ENCODE measurements at places on chromosomes 7 and 10.

GRCh38 chr7:132878204-132878919, 203.5 kb downstream of the CHCHD3 start:
- DNase-seq, result no peak

DNA sequence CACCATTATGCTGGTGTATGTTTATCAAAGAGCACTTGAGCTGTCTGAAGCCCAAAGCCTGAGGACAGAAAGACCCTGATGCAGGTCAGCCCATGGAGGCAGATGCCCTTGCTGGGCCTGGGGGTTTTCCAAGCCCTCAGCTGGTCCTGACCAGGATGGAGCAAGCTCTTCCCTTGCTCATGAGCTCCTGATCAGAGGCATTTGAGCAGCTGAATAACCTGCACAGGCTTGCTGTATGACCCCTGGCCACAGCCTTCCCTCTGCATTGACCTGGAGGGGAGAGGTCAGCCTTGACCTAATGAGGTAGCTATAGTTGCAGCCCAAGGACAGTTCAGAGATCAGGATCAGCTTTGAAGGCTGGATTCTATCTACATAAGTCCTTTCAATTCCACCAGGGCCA, 13.0 kb downstream of the AQP1 start:
- no peak for DNase-seq

DNA sequence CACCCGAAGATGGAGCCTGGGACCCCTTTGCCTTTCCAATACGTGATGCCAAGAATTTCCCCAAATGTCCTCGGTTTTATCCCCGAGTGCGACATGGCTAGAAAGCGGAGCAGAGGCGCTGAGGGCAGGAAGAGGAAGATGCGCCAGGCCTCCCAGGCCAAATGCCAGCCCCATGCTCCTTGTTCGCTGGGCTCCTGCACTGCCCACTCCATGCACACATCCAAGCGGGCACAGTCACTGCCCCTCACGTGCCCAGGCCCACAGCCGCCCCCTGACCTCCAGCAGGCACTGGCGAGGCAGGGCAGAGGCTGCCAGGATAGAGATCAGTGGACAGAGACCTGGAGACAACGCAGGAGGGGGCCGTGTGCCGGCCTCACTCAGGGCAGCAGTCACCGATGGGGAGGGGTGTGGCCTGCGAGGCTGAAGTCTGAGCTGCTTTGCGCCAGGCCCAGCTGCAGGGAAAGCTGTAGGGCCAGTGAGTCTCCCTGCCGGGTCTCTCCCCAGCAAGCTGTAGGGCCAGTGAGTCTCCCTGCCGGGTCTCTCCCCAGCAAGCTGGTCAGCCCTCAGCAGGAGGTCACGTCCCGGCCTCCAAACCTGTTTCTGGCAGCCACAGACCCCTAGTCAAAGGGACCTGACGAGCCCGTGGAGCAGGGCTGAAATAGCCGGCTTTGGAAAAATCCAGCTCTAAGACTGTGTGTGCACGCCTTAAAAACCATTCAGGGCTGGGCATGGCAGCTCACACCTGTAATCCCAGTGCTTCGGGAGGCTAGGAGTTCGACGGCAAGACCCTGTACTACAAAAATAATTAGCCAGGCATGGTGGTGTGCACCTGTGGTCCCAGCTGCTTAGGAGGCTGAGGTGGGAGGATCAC, 100.6 kb upstream of the DIP2C start:
- no peak for DNase-seq

GRCh38 chr10:97243836-97244235, 48.6 kb downstream of the ARHGAP19 start:
- DNase-seq, result no peak

DNA sequence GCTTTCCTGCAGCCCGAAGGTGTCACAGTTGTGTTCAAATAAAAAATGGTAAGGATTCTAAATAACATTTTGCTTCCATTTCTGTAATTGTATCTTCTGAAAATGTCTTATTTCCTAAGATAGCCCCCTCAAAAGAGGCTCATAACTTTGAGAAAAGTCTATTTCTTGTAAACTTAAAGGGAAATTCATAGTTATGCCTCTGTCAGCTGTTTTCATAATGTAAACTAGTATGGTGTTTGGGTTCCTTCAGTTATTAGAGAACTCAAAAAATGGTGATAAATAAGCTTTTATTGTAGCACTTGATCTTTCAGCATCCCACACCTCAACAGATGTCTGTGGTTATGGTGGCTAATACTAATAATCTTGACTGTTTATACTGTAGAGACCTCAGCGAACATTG, 57.1 kb downstream of the KLHDC10 start:
- DNase-seq, result no peak

GRCh38 chr7:17340655-17341054, 42.2 kb downstream of the AHR start:
- no peak for DNase-seq

DNA sequence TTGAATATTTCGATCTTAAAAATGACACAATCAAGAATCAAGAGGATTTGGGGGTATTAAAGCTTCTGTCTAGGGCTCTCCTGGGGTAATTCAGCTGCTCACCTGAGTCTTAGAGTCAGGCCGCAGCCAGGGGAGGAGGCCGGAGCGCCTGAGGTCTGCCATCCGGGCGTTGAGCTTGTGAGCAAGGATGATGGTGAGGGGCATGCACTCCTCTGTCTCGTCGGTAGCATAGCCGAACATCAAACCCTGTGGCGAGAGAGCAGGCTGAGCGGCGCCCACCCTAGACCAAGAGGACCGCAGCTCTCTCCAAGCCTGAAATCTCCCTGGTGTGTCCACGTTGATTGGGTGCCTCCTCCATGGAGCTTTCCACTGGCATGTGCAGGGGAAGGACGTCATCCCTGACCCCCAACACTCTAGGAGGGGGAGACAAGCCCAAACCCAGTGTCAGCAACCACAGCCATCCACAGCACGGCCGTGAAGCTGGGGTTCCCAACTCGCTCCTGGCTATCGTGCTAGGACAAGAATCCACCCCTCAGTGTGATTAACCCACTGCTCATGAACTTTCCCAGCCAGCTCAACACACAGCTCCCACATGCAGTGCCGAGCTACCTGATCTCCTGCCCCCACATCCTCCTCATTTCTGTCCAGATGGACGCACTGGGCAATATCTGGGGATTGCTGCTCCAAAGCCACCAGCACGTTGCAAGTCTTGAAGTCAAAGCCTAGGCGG, 9.2 kb downstream of the MAT1A start:
- DNase-seq, result no peak

- DNase-seq, result no peak
Observed at GRCh38 chr7:372932-373791, 83.2 kb downstream of the FOXL3 start.

DNA sequence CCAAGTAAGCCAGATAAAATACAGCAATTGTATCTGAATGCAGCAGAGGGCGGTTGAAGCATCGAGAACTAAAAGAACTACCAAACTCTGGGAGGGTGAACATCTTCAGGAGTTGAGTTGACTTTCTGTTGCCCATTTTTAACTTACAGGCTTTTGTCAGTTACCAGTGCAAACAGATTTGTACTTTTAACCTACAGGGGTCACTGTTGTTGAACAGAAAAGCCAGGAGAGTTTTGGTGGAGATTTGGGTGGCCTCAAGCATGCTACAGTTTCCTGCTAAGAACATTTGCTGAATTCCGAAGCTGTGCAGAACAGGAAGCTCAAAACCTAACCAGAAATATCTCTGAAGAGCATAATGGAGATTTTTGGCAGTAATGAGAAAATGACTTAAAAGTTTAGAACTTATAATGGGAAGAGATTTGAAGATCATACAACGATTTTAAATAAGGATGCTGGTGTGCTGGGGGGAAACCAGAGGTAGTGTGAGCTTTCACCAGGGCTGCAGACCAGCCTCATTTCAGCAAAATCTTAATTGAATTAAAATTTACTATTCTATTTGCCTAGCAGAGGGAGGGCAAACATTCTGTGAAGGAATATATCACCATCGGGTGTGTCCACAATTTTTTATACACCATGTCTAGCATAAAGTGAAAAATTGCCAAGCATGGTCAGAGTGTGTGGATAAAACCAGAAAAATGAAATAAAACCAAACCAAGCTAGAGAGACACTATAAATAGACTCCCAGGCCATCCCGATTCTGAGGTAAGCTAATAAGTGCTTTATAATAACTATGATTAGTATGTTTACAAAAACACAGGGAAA, 208.6 kb upstream of the CCDC6 start:
- peak; percentile 33 for DNase-seq

DNA sequence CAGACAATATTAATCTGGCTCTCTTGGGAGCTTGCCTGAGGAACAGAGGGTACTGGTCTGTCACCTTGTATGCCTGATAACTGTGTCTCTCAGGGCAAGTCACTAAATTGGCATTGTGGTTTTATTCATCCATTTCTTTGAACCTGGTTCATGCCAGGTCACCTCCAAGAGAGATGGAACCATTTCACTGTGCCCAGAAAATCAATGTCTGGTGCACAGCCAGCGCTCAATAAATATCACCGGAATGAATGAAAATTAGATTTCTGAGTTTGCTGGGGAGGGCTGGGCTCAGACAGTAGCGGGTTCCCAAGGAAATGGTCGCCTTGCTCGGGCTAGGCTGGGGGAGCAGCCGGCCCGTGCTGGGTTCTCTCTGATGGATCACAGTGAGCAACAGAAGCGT, 64.1 kb upstream of the BAIAP2L1 start:
- no peak for DNase-seq

- DNase-seq, result no peak
Observed at GRCh38 chr7:31950091-31950755, 120.0 kb downstream of the PDE1C start.

- no peak for DNase-seq
Observed at GRCh38 chr7:21947946-21948345, 2.2 kb upstream of the CDCA7L start.

DNA sequence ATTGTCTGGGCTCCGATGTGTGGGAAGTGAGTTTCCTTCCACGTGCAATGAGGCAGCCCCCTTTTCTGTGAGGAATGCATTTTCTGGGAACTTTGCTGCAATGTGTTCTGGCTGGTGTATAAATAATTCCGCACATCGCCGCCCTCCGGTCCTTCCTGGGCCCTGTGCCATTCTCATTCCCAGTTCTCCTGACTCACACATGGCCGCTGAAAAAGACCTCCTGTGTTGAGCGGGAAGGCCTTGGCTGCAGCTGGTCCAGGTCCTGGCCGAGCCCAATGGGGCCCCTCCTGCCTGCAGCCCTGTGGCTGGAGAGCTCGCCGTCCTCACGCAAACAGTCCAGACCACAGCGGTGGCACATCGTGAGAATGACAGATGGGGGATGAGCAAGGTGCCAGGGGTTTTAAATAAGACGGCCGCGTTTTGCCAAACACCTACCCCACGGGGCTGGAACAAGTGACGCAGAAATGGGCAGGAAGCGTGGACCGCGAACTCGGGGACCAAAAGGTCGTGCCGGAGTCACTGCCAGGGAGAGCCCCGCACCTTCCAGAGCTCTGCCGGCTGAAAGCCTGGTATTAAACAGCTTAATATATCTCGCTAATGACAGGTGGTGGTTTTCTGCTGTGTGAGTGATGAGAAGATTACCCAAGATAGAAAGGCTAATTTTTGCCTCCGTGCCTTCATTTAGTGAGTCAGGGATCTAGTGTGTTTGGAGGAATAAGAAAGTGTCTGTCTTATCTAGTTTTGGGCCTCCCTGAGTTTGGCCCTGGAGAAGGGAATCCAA, 37.0 kb downstream of the FAM20C start:
- DNase-seq, result no peak
